ENCODE measurements at places on chromosomes 6 and 20.

- DNase-seq: no peak
Observed at GRCh38 chr6:7687145-7688111, 38.5 kb upstream of the BMP6 start.

DNA sequence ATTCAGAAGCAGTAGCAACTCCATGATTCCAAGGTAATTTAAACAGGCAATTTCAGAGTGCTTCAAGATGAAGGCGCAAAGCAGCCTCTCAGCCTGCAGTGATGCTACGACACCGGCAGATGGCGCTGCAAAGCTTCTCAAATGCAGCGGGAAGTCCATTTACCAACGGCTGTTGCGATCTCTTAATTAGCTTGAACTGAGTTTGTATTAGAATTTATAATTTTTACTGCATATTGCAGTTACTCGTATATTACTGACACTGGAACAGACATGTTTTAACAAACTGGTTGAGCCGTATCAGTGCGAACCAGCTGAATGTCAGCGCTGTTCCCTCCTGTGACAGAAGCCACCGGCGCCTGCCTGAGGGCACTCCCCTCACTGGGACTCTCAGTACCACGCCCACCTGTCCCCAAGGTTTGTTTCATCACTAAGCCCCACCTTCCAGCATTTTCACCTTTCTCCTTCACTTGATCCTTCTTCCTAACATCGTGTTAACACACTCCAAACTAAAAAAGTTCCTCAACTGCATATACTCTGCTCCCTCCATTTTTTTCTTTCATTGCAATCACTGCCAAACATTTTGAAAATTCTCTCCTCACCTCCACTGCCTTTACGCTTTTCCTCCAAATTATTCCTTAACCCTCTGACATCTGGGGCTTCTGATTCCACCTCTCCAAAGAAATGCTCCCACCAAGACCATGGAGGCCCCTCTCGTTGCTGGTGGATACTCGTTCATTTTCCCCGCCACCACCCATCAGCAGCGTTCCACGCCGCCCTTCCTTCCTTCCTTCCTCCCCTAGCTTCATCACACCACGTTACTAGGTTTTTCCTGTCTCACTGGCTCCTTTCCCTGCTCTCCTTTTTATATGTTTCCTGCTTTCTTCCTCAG lies 14.5 kb downstream of the GNL1 start:
- peak; percentile 94 for DNase-seq

DNA sequence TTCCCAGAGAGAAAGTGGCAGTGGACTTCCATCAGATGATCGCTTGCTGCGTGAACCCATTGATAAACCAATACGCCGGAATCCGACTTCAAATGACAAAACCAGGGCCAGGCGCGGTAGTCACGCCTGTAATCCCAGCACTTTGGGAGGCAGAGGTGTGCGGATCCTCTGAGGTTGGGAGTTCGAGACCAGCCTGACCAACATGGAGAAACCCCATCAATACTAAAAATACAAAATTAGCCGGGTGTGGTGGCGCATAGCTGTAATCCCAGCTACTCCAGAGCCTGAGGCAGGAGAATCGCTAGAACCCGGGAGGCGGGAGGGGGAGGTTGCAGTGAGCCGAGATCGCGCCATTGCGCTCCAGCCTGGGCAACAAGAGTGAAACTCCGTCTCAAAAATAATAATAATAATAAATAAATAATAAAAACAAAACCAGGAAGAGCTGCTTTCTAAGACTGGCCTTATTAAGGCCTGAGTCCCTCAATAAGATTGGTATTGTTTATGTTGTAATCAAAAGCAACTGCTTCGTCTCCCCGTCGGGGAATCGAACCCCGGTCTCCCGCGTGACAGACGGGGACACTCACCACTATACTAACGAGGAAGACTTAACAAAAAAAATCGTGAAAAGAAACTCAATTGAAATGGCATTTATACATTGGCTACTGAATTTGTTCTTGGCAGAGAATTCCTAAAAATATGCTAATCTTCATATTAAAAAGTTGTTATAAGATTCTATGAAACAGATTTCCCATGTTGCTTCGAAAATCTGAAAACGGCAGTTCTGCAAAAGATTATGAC lies 110.2 kb upstream of the ZNF184 start:
- DNase-seq: peak; percentile 21

DNA sequence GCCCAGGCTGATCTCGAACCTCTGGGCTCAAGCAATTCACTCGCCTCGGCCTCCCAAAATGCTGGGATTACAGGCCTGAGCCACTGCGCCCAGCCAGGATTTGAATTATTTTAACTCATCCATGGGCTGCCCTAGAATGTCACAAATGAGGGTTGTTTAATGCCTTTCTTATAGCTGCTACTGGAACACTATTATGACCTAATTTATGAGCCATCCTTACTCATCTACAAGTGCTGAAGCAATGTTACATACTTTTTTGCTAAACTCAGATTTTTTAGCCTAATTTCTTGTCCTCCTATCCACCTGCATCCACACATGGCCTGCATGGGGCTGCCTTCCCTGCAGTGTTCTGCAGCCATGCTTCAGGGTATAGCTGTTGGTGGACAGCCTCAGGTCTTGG lies 59.9 kb downstream of the RTN4IP1 start:
- no peak for DNase-seq

GRCh38 chr6:33091957-33092356 lies 16.2 kb downstream of the HLA-DPB1 start:
- no peak for DNase-seq

GRCh38 chr6:74431873-74432580 lies 736.0 kb downstream of the CD109 start:
- no peak for DNase-seq

DNA sequence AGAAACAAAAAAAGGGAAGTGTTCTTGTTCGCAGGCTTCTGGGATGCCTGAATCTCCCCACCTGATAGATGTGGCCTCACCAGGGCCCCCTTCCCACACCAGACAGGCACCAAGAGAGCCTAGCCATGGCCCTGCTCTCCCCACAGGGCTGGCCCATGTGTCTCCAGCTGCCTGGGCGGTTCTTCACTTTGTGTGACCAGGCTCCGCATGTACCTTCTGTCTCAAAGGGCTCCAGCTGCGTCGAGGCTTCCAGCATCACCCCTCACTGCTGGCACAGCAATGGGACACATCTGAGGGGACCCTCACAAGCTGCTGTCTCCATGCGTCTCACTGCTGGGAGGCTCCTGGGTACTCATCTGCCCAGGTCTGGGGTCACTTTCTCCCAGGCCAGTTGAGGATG lies 362.9 kb downstream of the ZFAND3 start:
- no peak for DNase-seq

- no peak for DNase-seq
Observed at GRCh38 chr6:158773581-158774449, 45.4 kb downstream of the EZR start.

- DNase-seq: no peak
Observed at GRCh38 chr6:43082806-43083655, 6.9 kb downstream of the PTK7 start.

- DNase-seq: peak; percentile 9
Observed at GRCh38 chr6:26657256-26657655, 2.3 kb downstream of the ZNF322 start.

- DNase-seq: no peak
Observed at GRCh38 chr6:6332811-6333244, 12.4 kb upstream of the F13A1 start.

DNA sequence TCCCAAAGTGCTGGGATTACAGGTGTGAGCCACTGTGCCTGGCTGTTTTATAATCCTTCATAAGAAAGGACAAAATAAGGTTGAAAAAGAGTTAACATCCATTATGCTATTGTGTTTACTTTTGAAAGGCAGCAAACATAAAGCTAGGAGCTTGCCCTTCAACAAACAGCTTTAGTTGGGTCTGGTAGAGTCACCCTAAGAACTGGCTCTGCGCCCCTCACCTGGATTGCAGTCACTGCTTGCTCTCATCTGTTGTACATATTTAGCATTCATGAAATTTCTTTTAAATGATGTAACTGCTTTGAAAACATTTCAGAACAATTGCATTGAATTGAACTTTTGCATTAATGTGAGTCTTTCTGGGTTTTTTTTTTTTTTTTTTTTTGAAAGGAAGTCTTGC lies 38.9 kb downstream of the JARID2 start:
- no peak for DNase-seq

DNA sequence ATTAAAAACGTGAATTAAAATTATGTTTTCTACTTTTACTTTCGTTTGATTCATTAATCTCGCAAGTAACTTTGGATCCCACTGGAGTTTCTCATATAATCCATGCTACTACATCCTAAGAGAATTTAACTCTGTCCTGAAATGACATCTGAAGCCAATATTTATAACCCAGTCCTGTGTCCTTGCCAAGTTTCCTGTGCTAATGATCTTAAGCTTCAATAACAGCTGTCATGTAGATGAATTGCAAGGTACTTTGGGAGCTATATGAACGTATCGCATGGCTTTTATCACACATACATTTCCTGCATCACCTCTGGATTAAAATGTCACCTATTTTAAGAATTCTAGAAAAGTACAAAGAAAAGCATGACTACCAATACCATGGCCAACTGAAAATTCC lies 833.8 kb upstream of the CITED2 start:
- DNase-seq: no peak

- DNase-seq: no peak
Observed at GRCh38 chr20:401682-402495, 6.2 kb upstream of the RBCK1 start.

- no peak for DNase-seq
Observed at GRCh38 chr6:35128042-35128441, 13.1 kb downstream of the TCP11 start.

DNA sequence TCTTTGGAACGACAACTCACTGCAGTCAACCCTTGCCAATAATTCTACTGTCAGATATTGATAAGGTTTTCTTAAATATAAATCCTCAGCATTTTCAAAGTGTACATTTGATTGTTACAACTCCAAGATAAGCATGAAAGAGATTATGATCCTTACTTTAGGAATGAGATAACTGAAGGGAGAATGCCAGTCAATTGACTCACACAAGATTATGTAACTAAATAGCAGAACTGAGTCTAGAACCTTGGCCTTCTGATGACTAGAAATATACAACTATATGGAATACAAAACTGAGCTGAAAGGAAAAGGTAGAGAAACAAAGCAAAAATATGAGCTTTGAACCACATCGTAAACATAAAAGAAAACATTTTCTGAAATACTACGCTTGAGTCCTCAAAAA lies 26.9 kb upstream of the STXBP5 start:
- DNase-seq: no peak

DNA sequence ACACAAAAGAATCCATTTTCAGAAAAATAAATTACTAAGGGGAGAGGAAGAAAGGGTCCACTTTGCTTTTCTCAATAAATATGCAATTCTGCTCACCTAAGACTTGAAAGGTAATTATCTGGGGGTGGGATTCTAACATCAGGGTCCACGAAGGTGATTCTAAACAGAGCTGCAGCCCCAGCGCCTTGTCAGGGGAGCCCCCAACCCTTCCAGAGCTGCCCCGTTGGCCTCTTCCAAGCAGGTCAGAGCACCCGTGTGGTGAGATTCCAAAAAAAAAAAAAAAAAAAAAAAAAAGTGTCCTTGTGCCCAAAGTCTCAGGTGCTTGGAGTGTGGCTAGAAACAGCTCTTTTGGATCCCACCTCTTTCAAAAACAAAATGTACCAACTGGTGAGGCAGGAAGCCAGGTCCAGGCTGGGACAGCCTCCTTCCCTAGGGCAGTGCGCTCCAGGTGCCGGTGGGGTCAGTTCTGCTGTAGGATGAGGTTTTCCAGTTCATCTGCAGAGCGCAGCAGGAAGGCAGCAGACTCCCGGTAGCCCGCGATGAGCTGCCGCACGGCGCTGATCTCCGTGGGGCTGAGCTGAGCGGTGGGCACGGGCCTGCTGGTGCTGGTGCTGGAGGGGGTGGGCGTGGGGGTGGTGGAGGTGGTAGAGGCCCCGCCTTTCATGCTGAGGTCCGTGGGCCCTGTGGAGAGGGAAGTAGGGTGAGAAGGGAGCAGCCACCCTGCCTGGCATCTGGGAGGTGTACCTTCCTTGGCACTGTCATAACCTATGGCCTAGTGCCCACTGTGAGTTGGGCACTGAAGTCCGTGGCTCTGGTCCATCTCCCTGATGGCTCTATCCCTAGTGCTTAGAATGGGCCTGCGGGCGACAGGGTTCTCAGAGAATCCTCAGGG lies 89.3 kb downstream of the ASXL1 start:
- no peak for DNase-seq

- no peak for DNase-seq
Observed at GRCh38 chr20:46641424-46641823, 9.8 kb downstream of the SLC13A3 start.

GRCh38 chr20:31573555-31574321 lies 31.4 kb upstream of the ID1 start:
- DNase-seq: no peak

- DNase-seq: no peak
Observed at GRCh38 chr6:29489286-29489685, 1.5 kb upstream of the MAS1L start.
